ENCODE measurements at places on chromosomes 3 and 15. TPM values are rescaled to one million over a fixed set of nuclear protein-coding genes. Genes with fewer than 3 reads are reported as not detected.

The CILP gene
- total RNA-seq, result 0.84 TPM

The FBXW12 gene
- not detected for total RNA-seq

The ANKDD1A gene
- 29.2 TPM for total RNA-seq

The GOLGA8S gene
- 0.52 TPM for total RNA-seq

The LIPC gene
- 0.52 TPM for total RNA-seq

The RLBP1 gene
- total RNA-seq, result not detected

The RARB gene
- 5.9 TPM for total RNA-seq

The ALDH1L1 gene
- total RNA-seq, result 10.9 TPM

The PDIA5 gene
- 50.4 TPM for total RNA-seq

The CCDC39 gene
- total RNA-seq, result not detected

The SEMA3B gene
- 57.4 TPM for total RNA-seq

The AMIGO3 gene
- not detected for total RNA-seq

The CPNE9 gene
- total RNA-seq, result not detected

The DISP2 gene
- 0.49 TPM for total RNA-seq

The CHRNA5 gene
- total RNA-seq, result 0.84 TPM

The CFAP100 gene
- not detected for total RNA-seq

DNA sequence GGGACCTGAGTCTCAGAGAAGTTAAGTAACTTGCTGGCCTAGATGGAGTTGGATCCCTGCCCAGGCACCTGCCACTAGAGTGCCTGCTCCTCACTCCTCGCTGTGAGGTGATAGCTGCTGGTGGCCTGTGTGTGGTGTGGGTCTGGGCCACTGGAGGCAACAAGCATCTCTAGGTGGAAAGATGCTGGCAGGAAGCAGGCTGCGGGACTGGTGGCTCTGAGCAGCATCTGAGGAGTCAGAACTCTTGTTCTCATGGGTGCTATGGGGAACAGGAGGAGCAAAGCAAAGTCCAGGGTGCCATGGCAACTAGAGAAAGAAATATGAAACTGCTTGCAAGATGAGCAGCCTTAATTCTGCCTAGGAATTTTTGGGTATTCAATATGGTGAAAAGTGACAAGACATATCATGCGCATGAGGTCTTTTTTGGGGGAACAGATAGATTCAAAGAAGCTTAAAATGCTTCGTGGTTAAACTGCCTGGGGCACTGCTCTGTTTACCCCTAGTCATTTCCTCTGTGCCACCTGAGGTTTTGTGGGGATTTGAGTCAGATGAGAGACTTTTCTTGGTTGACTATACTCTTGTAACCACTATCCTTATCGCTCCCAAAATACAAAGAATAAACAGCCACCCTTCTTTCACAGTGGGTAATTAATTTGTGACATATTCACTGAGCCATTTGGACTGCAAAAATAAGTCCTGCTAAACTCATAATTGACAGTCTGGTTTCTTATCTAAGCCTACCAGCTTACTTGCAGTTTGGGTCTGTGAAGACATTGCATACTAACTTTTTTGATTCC is 50.3 kb downstream of the MED12L start:
- no peak for DNase-seq

- DNase-seq, result no peak
Measured at GRCh38 chr15:36430726-36431265, 148.6 kb upstream of the CDIN1 start.

- no peak for DNase-seq
Measured at GRCh38 chr3:138593488-138594149, 441 bp downstream of the CEP70 start.

DNA sequence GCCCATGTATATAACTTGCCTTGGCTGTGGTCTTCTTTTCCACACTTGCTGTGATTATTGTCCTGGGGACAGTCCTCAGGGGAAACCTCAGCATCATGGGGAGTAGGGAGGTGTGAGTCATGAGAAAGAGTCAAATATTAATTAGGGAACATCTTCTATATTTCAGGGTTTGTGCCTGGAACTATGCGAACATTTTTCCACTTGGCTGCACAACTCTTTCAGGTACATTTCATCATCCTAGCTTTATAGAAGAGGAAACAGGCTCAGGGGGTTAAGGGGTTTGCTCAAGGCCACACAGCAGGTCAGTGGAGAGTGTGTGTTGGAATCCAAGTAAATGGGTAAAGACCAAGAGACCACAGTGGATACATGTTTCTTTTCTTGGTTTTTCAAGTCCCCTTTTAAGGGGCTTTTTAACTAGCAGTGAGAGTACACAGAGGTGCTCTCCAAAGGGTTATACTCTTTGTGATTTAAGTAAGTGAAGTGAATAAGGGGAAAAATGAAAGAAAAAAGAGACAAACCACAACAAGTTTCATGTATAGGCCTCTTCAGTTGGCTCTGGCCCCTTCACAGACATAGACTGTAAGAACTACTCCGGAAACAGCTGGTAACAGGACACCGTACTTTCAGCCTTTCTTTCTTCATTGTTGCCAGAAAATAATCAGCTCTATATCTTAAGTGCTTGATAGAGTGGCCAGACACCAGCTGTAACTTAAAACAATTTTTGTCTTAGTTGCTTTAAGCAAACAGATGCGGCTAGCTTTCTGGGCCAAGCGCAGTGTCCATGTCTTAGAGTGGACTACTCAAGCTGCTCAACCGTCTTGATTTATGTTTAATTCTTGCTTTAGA is 64.6 kb downstream of the EEFSEC start:
- DNase-seq, result no peak

DNA sequence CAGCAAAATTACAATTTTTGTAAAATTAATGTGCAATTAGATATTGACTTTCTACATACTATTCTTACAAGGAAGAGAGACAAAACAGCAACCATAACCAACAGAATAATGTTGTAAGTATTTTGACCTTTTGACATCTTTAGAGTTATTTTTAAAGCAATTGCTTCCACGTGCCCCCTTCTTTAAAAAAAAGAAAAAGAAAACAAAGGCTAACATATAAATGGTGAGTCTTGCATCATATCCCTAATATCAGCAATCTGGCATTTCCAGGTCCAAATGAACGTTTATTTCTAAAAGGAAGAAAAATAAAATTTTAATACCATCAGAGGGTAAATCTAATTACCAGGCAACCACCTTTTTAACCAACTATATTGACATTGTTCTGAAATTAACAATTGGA is 19.3 kb upstream of the STRIT1 start:
- no peak for DNase-seq

DNA sequence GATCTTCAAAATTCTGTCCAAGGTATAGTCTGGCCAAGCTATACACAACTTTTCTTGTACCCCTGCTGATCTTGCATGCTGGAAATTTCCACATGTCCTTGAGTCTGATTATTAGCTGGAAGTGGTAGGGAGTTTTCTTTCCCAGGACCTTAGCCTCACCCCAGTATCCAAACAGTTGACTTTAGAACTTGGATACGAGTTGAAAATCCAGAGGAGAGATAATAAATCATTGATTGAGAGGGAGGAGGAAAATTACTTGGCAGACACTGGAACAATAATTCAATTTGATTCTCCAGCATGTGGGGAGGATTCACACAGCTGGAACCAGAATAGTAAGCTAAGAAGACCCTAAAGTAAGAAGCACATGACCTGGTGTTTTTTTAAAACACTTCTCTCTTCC is 116.4 kb downstream of the IL5RA start:
- no peak for DNase-seq

DNA sequence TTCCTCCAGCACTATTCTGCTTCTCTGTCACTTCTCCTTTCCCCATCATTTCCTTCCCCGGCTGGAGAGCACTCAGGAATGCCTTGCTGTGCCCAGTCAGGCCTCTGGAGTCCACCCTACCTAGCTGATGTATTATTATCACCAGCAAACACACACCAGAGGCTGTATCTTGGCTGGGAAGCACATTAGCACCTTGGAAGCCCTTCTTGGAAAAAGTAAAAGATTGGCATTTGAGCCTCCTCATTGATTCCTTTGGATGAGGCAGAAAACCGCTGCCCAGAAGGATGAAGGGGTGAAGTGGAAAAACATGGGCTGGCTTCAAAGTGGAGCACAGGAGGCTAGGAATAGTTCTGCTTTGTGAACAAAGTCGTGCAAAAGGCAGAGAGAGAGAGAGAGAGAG is 244.3 kb downstream of the RPLP1 start:
- DNase-seq, result no peak

DNA sequence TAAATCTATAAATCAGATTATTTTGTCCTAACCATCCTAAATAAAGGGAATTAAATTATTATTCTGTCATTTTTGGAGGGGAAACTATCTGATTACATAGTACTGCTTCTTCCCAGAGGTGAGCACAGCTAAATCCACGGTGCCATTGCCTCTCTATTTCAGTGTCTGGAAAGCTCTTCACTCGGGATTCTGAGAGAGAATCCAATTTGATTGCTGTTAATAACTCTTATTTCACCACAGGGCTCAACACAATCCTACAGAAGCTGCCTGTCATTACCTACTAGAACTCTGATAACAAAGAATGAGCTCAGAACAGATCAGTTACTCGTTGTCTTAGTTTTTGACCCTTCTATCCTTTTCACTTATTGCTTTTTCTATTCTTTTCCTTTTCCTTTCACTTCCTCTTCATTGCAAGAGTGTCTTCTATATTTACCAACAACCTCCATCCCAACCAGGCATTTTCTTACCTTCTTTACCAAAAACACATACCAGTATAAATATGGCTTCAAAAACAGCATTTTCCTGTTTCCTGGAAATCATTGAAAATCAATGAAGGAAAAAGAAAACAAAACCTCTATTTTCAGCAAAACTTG is 30.4 kb downstream of the OXNAD1 start:
- DNase-seq, result no peak

DNA sequence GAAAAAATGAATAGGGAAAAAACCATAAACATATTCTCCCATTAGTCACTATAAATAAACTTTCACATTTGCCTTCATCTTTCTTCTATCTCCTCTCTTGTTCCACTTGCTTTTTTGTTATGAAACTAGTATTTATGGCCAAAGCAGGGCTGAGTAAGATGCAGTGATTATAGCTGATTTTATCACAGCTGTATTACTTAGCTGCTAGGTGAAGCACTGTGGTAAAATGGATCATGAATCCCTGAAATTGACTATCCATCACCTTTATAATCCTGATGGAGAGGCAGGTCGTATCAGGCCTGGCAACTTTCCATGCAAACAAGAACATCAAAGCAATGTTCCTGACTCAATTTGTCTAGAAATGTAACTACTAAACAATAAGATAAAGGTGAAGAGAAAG is 471.6 kb downstream of the TUSC7 start:
- no peak for DNase-seq

GRCh38 chr3:98961161-98962155 is 60.0 kb upstream of the DCBLD2 start:
- no peak for DNase-seq

GRCh38 chr3:160403028-160403545 is 3.6 kb downstream of the SMC4 start:
- DNase-seq, result no peak

DNA sequence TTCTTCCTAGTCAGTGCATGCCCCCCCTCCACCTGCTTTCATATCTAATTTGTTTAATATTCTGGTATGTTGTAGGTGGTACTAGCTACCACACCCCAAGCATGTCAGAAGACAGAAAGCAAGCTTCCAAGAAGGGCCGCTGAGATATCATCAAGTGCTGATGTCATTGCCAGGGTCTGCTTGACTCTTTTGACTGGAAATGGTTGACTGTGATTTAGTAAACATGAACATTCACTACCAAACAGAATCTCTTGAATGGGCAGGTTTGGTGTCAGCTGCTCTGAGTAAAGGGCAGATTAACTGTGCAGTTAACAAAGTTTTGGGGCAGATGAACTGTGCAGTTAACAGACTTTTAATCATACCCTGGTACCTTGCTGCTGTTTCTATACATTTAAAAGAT is 244.2 kb upstream of the SATB1 start:
- DNase-seq, result no peak

DNA sequence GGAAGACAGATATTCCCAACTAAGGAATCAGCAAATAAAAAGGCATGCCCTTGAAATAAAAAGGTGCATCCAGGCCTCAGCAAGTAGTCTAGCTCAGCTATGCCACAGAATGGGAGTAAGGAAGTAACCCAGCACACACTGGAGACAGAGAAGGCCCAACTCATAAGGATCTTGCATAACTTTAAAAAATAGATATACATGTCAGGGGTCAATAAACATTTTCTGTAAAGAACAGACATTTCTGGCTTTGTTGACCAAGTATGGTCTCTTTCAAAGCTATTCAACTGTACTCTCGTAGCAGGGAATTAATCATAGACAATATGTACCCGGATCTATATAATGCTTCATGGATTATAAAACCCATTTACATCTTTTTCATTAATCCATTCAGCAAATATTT is 449.3 kb downstream of the TAFA4 start:
- DNase-seq, result no peak

GRCh38 chr3:72465853-72466252 is 382.4 kb downstream of the SHQ1 start:
- no peak for DNase-seq

- DNase-seq, result no peak
Measured at GRCh38 chr15:31457161-31457560, 130.5 kb downstream of the KLF13 start.

DNA sequence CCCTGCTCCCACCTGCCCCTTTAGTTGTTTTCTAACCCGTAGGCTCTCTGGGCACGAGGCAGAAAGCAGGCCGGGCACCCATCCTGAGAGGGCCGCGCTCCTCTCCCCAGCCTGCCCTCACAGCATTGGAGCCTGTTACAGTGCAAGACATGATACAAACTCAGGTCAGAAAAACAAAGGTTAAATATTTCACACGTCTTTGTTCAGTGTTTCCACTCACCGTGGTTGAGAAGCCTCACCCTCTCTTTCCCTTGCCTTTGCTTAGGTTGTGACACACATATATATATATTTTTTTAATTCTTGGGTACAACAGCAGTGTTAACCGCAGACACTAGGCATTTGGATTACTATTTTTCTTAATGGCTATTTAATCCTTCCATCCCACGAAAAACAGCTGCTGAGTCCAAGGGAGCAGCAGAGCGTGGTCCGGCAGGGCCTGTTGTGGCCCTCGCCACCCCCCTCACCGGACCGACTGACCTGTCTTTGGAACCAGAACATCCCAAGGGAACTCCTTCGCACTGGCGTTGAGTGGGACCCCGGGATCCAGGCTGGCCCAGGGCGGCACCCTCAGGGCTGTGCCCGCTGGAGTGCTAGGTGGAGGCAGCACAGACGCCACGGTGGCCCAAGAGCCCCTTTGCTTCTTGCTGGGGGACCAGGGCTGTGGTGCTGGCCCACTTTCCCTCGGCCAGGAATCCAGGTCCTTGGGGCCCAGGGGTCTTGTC is 48.5 kb downstream of the PGPEP1L start:
- DNase-seq, result peak; percentile 63

GRCh38 chr3:124890573-124891190 is 3.5 kb upstream of the ITGB5 start:
- no peak for DNase-seq

GRCh38 chr3:8324747-8325146 is 176.9 kb upstream of the LMCD1 start:
- DNase-seq, result peak; percentile 48

DNA sequence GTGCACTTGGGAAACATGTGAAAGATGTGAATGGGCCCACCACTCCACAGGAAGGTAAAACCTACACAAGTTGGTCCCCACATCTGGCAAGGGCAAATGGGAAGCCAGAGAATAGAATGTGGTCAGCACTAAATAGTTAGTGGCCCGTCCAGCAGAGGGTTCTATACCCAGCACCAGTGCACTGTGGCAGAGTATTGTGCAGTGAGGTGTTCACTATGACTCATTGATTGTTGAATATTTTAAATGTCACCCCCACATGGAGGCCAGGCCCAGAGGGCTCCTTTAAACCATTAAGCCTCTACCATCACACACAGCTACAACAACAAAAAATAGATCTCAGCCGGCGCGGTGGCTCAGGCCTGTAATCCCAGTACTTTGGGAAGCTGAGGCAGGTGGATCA is 11.7 kb downstream of the FRMD5 start:
- no peak for DNase-seq

GRCh38 chr3:108183971-108184370 is 38.3 kb downstream of the IFT57 start:
- no peak for DNase-seq

- DNase-seq, result no peak
Measured at GRCh38 chr3:101142160-101142559, 148.9 kb upstream of the ABI3BP start.

Measured in aorta (tissue), 5 donors.